ENCODE measurements at places on chromosomes 13 and 19.

DNA sequence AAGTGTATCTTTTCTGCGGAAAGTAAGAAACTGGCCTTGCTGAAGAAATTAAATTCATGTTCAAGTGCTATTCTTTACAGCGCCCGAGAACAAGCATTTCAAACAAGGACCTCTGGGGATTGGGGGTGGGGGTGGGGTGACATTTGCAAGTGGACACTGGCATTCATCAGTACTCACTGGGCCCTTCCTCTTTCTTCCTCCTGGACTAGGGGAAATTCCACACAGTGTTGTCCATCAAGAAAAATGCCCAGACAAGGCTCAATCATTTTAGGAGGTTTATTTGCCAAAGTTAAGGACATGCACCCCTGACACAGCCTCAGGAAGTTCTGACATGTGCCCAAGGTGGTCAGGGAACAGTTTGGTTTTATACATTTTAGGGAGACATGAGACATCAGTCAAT, 22.9 kb upstream of the OR10H1 start:
- no peak for DNase-seq

- DNase-seq, result no peak
These were observed 41.8 kb downstream of the EFNB2 start for GRCh38 chr13:106493533-106494220.

DNA sequence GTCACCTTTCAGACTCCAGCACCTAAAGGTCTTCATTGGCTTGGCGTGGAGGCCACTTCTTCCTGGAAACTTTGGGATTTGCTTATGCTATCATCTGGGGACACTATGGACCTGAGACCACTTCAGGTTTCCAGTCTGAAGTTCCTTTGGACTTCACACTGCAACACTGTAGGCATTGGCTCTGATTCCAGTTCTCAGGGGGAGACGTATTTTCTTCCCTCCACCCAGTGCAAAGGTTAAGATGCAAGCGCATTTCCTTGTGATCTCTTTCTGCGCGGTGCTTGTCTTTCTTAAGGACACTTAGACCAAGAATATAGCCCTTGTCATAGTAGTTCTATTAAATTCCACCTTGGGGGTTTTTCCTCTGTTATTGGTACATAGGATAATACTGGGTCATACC, 299.8 kb downstream of the TSHZ3 start:
- no peak for DNase-seq

GRCh38 chr13:110337247-110337646, 30.2 kb downstream of the COL4A2 start:
- DNase-seq, result no peak

- no peak for DNase-seq
These were observed 540.8 kb downstream of the OLFM4 start for GRCh38 chr13:53569453-53569852.

GRCh38 chr13:95743192-95743591, 66.3 kb downstream of the DNAJC3 start:
- no peak for DNase-seq

- DNase-seq, result peak; percentile 45
These were observed 67.6 kb upstream of the TDRD3 start for GRCh38 chr13:60329221-60329923.

DNA sequence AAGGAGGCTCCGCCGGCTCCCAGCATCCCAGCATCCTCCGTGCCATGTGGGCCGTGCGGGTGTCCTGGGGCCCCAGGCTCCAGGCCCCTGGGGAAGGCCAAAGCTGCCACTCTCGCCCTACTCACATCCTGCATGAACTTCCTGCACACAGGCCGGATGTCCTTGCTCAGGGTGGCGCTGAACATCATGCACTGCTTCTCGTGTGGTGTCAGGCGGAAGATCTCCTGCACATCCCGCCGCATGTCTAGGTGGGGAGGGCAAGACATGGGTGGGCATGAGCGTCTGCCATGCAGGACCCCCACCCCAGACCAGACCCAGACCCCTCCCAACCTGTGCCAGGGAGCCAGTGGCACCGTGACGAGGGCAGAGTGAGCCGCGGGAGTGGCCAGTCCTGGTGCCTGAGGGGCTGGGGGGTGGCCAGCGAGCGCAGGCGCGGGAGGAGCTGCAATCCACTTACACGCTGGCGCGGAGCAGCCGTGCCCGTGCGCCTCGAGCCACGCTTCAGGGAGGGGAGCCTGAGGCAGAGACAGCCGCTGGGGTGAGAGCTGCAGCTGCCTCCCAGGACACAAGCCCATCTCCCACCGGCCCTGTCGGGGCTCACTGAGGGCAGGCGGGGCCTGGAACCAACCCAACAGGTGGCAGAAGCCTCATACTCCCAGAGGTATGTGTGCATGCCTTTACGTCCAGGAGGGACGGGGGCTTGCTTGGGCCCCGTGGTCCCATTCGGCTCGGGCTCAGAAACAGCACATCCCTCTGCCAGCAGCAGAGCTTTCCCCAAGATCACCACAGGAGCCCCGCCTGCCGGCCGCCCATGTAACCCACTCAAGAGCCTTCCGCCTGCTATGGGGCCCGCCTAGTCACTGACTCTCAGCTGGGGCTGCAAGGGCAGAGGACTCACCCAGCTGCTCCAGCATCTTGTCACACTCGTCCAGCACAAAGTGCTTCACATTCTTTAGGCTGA, 8.8 kb downstream of the DDX39A start:
- no peak for DNase-seq

DNA sequence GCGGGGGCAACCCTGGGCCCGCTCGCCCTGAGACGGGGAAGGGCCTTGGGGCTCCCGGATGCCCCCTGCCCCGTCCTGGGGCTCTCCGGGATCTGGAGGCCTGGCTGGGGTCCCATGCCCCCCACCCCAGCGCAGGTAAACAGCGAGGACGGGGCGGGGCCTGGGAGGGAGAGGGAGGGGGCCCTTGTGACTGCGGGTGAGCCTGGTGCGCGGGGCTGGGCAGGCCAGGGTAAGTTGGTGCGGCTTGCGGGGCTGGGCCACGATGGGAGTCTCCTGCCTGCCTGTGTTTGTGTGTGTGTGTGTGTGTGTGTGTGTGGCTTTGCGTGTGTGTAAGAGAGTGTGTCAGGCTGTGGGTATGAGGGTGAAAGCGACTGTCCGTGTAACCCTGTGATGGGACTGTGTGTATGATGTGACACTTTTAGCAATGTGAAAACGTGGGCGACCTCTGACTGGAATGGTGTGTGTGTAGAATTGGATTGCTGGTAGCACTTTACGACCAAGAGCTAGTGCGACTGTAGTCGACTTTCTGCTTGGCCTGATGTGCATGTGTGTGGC, 426 bp downstream of the KLC3 start:
- no peak for DNase-seq

- peak; percentile 1 for DNase-seq
These were observed 458.7 kb downstream of the MYO16 start for GRCh38 chr13:109087916-109088623.

GRCh38 chr19:51713319-51714285, 10.2 kb downstream of the HAS1 start:
- DNase-seq, result no peak

DNA sequence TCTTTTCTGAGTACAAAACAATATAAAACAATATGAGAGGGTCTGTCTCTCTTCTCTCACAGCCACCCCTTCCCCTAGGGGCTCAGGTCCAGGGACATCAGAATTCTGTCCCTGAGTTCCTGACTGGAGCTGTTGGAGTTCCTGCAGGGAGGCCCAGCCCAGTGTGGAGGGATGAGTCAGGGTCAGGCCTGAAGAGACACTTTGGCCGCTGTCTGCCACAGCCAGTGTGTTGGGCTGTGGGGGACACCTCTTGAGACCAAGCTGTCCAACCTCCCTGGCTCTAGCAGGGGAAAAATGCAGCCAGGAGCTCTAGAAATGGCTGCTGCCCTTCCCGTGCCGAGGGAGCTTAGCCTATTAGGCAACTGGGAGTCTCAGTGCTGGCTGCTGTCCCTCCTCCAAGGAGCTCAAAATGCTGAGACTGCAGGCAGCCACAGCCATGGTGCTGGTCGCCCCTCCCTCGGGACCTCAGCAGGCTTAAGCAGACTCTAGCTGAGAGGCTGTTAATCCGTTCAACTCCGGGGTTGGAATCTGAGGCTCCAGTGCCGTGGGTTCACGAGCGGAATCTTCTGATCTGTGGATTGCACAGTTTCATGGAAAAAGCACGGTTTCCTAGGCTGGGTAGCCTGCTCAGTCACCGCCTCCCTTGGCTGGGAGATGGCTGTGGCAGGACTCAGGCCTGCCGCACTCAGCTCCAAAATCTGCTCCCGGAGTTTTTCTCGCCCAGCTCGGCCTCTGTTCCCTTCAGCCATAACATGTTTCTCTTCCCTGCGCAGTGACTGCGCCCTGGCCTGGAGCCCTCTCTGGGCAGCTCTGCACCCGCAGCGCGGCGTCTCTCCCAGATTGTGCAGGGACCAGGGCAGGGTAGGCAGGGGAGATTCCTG, 3.8 kb upstream of the ZNF626 start:
- DNase-seq, result peak; percentile 3

GRCh38 chr19:43724896-43725295, 9.0 kb downstream of the IRGC start:
- DNase-seq, result no peak

GRCh38 chr13:113145496-113145895, 13.0 kb upstream of the PROZ start:
- DNase-seq, result no peak

- DNase-seq, result no peak
These were observed 133.5 kb upstream of the MIR17HG start for GRCh38 chr13:91214031-91214430.

GRCh38 chr13:98521461-98522247, 55.3 kb downstream of the STK24 start:
- no peak for DNase-seq

GRCh38 chr19:31100981-31101380, 248.3 kb downstream of the TSHZ3 start:
- DNase-seq, result no peak

DNA sequence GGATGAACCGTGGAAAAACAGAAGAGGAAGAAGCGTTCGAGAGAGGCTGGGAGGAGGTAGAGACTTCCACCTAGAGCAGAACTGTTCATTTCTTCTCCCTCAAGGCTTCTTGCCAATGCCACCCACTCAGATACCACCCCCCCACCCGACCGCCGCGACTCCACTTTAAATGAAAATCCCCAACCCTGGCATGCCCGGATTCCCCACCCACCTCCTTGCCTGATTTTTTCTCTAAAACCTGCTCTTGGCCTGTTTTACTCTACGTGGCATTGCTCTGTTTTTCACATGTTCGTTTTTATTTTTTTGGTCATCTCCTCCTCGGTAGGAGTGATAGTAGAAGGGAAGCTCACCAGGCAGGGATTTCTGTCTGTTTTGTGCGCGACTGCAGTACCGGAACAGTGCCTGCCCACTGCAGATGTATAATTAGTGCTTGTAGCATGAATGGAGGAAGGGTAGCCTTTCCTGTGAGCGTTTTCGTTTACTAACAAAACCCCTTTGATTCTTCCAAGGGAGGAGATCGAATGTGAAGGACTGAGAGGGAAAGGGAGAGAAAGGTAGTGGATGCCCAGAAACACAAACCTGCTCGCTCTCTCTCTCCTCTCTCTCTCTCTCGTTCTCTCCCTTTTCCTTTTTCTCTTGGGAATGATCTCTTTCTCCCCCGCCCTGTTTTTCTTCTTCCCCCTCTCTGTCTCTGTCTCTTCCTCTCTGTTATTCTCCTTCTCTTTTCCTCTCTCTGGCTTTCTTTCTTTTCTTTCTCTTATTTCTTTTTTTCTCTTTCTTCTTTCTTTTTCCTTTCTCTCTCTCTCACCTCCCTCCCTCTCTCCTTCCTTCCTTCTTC, 2.2 kb downstream of the CD70 start:
- no peak for DNase-seq

DNA sequence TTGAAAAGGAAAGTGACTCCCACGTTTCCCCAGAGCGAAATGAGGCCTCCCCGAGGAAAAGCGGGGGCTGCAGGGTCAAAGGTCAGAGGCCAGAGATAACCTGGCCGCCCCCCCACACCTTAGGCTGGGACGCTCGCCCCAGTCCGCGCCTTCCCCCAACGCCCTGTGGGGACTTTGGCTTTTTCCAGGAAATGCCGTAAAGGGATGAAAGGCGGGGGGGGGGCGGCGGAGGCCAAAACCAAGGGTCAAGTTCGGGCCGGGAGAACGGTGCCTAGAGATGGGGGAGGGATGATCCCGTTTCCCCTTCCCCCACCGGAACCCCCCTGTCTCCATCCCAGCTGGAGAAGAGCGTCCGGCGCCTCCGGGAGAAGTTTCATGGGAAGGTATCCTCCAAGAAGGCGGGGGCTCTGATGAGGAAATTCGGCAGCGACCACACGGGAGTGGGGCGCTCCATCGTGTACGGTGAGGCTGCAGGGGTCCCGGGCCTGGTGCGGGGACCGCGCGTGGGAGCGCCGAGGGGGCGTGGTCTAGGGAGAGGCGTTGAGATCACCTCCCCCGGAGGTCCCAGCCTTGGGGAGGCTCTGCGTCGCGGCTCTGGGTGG, 575 bp downstream of the SHFL start:
- DNase-seq, result no peak

DNA sequence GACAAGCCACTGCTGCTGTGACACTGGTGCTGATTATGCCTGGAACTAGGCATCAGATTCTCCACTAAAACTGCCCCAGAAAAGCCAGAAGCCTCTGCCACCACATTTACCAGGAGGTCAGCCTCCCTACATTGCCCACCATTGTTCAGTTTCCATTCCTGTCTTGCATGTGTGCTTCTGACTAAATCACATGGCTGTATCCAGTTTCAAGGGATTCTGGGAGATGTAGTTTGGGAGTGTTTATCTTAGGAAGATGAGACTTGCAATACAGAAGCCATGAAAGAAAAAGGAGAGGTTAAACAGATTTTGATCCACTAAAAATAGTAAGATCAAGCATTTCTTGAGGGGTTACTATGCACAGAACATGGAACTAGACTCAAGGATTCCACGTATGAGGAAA, 40.7 kb upstream of the SERPINE3 start:
- peak; percentile 19 for DNase-seq

DNA sequence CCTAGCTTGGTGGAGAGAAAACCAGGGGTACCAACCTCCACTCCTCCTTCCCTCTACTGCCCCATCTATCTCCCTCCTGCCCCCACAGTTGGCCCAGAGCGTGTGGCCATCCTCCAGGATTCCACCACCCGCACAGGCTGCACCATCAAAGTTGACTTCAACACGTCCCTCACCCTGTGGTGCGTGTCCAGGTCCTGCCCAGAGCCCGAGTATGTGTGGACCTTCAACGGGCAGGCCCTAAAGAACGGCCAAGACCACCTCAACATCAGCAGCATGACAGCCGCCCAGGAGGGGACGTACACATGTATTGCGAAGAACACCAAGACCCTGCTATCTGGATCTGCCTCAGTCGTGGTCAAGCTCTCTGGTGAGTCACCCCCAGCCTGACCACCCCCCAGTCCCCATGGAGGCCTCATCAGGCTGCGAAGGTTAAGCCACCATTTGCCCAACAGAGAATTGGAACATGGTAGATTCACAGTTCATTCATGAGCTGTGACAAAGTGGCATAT, 6.6 kb downstream of the CEACAM16 start:
- DNase-seq, result no peak

GRCh38 chr13:46992383-46992952, 95.6 kb upstream of the HTR2A start:
- peak; percentile 46 for DNase-seq

DNA sequence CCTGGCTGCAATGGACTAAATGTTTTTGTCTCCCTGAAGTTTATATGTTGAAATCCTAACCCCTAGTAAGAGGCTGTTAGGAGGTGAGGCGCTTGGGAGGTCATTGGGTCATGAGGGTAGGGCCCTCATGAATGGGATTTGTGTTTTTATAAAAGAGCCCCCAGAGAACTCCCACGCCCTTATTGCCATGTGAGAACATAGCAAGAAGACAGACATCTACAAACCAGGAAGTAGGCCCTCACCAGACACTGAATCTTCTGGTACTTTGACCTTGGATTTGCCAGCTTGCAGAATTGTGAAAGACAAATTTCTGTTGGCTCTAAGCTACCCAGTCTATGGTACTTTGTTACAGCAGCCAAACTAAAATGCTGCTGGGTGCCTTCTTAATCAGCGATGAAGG, 96.1 kb upstream of the SPATA13 start:
- DNase-seq, result no peak

GRCh38 chr19:56350416-56351045, 35.9 kb upstream of the ZSCAN5A start:
- DNase-seq, result peak; percentile 67

Data from fibroblast of pulmonary artery (primary cell).